ENCODE measurements at places on chromosomes 3 and 15. TPM values are rescaled to one million over a fixed set of nuclear protein-coding genes. Genes with fewer than 3 reads are reported as not detected.

The SPTSSB gene
- 14.1 TPM for total RNA-seq

The MYRIP gene
- not detected for total RNA-seq

The GPR27 gene
- 0.14 TPM for total RNA-seq

GRCh38 chr15:40685376-40685775 is 9.6 kb upstream of the RAD51 start:
- no peak for DNase-seq

DNA sequence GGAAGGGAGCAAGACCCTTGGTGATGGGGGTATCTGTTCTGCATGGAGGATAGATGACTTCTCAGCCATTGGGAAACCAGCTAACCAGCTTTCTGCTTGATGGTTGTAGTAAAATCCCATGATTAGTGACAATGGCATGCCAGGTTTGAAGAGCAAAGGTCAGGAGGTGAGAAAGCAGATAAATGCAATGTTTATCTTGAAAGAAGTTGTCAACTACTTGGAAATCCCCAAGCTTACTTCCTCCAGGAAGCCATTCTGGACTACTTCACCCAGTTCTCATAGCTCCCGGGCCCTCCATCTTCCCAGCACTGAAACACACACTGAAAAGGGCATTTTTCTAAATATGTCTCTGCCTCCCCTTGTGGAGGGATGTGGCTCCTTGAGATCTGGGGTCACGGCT is 51.3 kb downstream of the SMAD3 start:
- DNase-seq: no peak

GRCh38 chr3:55708921-55709320 is 221.8 kb upstream of the WNT5A start:
- DNase-seq: no peak

DNA sequence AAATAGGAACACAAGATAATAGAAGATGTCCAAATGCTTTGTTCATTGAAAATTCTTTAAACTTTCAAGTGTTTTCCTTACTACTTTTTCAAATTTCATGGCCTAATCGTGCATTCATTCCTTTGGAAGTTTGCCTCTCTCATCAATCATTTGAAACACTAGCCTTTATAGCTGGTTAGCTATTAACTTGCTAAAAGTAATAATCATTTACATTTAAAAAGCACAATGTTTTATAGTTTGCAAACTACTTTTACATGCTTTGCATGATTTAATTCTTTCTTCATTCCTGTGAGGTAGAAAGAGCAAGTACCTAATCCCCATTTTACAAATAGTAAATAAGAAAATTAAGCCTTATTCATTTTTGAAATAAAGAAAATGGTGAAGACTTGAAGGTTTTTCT is 137.4 kb upstream of the SLC7A14 start:
- DNase-seq: no peak
